ENCODE measurements at places on chromosomes 3 and 15.

GRCh38 chr3:170808041-170808440, 62.0 kb downstream of the RPL22L1 start:
- DNase-seq: no peak

GRCh38 chr15:59260090-59260489, 53.4 kb downstream of the LDHAL6B start:
- no peak for DNase-seq

- DNase-seq: no peak
Observed at GRCh38 chr3:152910966-152911365, 76.0 kb downstream of the P2RY1 start.

DNA sequence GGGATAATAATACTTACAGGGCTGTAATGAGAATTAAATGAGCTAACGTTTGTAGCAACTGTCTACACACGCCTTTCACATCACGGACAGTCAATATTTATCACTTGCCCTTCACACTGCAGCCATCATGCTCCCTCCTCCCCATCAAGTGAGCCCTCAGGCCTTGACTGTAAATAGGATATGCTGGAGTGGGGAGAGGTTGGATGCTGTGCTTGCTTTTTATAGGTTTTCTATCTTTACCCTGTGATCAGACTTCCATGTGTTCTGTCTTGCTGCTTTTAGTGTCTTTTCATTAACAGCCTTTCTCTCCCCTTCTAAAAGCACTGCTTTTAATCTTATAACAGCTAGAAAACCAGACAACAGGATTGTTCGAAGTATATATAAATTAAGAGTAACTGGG, 12.8 kb upstream of the MAGEF1 start:
- DNase-seq: no peak

DNA sequence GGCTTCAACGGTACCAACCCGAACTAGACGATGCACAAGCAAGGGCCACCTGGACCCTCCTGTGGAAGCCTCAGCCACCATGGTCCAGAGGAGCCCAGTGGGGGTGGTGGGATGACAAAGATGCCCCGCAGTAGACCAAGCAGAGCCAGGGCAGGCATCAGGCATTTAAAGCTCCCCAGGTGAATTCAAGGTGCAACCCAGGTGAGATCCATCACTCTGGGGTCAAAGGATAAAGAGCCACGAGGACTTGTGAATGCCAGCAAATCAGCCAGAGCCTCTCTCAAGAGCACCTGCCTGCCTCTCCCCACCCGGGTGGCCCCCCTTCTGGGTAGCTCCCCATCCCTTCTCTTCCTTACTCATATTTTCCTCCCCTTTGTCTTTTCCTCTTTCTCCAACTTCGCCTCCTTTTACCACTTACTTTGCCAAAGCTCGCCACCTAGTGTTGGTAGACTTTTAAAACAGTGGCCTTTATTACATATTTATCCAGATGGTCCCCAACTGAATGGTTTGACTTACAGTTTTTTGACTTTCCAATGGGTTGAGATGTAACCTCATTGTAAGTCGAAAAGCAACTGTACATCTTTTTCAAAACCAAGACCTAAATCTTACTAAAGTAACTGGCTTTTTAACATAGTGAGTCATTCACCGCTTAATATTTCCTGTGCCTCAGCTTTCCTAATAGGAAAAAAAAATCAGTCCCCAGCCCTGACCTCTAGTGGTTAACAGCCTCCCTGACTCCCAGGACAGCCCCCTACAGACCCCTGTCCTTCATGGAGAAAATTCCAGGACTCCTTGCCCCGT, 18.8 kb downstream of the PLA2G4F start:
- DNase-seq: no peak

DNA sequence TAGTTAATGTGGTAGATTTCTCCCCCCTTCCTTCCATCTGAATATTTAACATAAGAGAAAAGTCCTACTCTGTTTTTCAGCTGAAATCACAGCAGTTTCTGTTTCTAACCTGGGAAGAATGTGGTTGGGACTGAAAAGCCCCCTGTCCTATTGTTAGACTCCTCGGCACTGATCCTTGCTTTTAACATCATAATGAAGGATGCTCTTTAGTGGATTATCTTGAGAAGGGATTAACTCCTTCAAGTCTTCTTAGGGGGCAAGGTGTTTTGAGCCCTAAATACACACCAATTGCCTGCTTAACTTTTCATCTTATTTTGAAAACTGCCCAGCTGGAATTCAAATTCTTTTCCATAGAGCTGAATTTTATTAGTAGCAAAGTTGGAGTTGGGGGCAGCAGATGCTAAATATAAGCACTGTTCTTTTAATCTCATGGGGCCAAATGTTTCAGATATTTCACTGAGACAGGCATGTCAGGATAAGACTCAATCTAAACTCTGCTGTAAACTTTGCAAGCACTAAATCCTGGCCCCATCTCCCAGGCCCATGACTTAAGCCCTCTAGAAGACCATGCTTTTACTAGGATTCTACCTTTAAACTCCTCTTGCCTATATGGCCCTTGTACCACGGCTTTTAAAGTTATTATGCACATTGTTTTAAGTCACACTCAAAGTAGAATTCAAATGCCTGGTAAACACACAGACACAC, 243.2 kb upstream of the NR2F2 start:
- DNase-seq: no peak

GRCh38 chr3:27960133-27960532, 238.0 kb upstream of the EOMES start:
- DNase-seq: no peak

GRCh38 chr3:32430900-32431299, 39.2 kb downstream of the CMTM7 start:
- DNase-seq: no peak

GRCh38 chr3:191528589-191528988, 67.6 kb downstream of the PYDC2 start:
- no peak for DNase-seq

- no peak for DNase-seq
Observed at GRCh38 chr3:160583451-160583850, 18.1 kb upstream of the KPNA4 start.

DNA sequence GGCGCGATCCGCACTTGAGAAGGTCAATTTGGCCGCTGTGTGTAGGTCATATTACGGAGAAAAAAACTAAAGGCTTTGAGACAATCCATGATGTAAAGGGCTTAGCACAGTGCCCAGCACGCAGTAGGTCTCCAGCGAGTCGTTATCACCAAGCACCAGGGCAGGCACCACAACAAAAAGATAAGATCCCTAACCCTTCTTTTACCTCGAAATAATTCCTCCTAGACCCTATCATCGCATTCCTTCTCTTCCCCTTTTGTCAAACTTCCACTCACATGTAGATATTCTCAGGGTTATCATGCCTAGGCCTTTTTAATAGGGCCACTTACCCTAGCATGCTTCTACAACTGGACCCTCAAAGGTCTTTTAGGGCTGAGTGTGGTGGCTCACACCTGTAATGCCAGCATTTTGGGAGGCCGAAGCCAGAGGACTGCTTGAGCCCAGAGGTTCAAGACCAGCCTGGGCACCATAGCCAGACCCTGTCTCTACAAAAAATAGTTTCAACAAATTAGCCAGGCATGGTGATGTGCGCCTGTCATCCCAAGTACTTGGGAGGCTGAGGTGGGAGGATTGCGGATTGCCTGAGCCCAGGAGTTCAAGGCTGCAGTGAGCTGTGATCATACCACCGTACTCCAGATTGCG, 13.5 kb downstream of the ZNF774 start:
- DNase-seq: no peak

GRCh38 chr3:106065831-106066230, 197.0 kb upstream of the CBLB start:
- no peak for DNase-seq

DNA sequence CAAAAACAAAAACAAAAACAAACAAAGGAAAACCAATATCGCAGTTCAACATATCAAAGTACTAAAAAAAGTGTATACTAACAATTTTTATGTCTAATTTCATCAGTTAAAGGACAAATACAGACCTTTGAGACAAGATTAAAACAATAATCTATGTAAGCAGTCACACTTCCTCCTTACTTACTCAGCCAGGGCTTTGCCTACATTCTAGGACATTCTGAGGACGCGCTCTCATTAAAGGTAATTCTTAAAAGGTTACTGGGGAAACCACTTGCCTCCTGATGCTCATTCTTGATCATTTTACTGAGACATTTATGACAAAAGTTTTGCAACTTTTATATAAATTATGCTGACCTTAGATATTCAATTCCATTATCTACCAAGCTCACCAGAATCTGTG, 93.4 kb downstream of the CBLB start:
- DNase-seq: no peak

- DNase-seq: no peak
Observed at GRCh38 chr3:129836381-129837064, 57.0 kb downstream of the TMCC1 start.

- no peak for DNase-seq
Observed at GRCh38 chr3:171622126-171622525, 161.9 kb upstream of the TNIK start.

- no peak for DNase-seq
Observed at GRCh38 chr3:37094636-37095035, 79.7 kb downstream of the LRRFIP2 start.

DNA sequence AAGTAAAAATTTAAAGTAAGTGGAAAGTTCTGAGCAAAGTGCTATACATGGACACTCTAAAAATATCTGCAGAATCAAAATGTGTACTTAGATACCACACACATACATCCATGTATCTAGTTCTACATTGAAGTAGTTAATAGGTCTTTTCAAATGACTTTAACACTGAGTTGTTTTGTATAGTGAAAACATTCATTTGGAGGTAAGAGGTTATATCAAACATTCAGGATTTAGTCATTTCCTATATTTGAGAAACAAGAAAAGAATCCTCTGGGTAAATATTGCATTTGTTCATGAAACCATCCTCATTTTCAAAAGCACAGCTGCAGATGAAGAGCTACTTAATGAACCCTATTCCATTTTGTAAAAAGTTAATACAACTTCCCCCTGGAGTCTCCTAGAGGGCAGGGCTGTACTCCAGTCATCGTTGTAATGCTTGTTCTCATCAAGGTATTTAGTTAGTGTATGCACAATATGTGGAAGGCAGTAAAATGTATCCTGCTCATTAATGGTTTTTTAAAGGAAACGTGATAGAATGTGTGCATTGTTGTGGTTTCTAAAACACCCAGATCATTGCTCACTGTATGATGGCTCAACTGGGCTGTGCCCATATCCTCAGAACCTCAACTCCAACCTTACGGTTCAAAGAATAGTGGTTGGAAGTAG, 26.2 kb downstream of the ARPP21 start:
- DNase-seq: no peak

DNA sequence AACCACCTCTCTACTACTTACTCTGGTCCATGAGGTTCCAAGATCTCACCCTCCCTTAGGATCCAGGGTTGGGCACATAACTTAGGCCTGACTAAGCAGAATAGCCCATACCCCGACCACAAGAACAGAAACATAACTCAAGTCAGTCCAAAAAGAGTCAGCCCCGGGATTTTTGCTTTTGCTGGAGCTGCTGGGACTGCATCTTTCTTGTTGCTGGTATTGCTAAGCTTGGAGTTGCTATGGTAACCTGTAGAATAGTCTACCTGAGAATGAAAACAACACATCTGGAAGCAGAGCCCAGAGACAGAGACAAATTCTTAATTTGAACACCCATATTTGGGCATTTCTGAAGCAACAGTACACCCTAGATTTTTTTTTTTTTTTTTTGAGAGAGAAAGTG, 6.5 kb downstream of the RUBCN start:
- DNase-seq: no peak

- DNase-seq: no peak
Observed at GRCh38 chr15:65326818-65327217, 22.3 kb downstream of the RNU5B-1 start.

DNA sequence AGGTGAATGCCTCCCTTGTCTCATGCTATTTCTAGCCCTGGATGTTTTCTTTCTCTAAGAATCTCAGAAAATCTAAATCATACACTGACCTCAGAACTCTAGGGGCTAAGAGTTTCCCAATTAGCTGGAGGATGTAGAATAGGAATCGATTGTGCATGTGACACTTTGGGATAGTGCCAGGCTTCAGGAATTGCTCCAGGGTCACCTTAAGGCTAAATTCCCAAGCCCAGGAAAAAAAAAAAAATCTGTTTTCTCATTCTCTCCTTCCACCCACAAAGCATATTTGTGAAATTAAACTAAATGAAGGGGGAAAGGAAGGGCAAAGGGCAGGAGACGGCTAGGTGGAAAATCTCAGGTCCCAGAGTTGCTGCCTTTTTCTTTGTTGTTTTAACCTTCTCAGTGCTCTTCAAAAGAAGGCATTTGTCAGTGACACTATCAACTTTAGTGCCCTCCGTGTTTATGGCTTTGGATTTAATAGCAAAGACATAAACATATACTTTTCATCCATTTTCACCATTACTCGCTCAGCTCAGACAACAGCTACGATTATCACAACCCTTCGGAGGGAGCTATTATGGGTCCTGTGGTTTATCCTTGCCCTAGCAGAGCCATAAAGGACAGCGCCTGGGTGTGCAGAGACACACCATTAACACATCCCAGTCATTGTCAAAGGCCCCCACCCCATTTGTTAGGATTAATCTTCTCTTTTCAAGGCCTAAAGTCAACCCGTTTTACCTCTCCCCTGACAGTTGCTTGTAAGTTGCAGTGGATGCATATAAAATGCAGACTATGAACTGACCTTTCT, 271.7 kb downstream of the PDZRN3 start:
- DNase-seq: no peak

DNA sequence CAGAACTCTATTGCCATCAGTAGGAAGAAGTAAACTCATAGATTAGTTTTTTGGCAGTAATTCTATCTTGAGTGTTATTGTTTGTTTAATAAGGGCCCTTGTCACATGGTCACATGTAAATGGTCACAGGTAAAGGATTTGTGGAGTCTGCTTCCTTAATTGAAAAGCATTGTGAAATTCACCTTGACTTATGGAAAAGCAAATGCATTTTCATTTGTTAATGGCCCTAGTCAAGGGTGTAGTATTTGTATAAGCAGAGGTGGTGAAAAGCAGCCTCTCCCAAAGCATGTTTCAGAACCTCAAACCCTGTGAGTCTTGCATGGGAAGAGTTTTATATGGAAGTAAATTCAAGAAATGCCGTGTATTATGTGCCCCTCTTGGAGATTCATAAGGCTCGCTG, 197.5 kb upstream of the NR2E3 start:
- no peak for DNase-seq

DNA sequence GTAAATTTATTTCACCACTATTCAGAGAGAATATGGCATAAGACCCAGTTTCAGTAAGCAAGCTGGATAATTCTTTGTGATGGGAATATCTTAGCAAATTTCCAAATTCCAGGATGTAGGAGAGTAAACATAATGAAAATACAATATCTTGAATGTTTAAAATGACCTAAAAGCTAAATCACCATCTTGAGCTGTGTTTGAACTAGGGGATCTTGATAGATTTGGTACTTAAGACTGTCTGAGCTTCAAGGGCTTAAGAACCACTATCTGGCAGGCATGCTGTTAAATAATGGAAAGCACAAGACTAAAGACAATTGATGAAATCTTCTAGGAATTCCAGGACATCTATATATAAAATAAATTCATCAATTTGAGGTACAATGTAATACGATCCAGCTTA, 217.7 kb downstream of the ATP8B4 start:
- no peak for DNase-seq

All from T-helper 1 cell (primary cell).